Neural crest cell (in vitro differentiated cells): ENCODE measurements at places on chromosomes 4 and X.

DNA sequence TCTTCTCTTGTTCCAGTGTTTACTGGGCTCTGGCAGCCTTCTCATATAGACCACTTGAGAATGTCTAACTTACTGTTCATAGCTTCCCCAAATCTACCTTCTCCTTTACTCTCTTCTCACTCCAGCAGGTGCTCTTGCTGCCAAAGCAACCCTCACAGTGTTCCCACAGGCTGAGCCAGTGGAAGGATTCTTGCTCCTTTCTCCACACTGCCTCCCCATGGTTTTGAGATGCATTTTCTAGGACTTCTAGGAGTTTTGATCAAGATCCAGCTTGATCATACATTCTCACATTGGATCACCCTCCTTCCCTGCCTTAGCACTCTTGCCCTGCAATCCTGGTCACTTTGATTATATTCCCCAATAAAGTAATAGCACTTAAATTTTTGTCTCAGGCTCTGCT is 230.8 kb downstream of the TMEM47 start:
- DNase-seq, result no peak

DNA sequence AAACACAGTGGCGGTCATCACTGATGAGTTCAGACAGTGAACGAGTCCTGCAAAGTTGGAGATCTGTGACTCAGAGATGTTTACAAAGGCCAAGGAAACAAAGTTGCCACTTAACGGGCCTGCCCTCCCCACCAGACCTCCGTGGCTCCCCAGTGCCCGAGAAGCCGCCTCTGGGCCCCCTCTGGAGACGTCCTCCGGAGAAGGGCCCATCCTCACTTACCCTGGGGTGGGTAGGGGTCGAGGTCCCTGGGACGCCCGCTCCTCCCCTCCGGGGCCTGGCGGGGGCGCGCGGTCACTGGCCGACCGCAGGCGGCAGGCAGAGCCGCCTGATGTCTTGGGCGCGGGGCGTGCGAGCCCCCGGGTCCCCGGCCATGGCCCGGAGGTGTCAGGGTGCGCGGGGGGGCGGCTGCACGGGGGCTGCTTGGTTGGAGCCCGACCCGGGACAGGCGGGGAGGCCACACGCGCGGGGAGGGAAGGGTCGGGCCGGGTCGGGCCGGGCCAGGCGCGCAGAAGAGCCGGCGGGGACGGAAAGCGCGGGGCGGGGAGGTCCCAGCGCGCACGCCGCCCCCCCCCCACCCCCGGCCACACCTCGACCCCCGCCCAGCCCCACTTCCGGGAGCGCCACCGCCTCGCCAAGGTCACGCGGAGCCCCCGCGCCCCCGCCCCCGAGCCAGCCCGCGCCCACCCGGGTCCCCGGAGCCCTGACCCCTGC is 529 bp downstream of the DHRSX start:
- DNase-seq, result peak; percentile 57

- no peak for DNase-seq
Observed at GRCh38 chr4:78625073-78625472, 73.5 kb downstream of the ANXA3 start.

GRCh38 chr4:26330186-26330787 is 9.5 kb downstream of the RBPJ start:
- no peak for DNase-seq

- no peak for DNase-seq
Observed at GRCh38 chrX:28835991-28836390, 248.7 kb downstream of the IL1RAPL1 start.

DNA sequence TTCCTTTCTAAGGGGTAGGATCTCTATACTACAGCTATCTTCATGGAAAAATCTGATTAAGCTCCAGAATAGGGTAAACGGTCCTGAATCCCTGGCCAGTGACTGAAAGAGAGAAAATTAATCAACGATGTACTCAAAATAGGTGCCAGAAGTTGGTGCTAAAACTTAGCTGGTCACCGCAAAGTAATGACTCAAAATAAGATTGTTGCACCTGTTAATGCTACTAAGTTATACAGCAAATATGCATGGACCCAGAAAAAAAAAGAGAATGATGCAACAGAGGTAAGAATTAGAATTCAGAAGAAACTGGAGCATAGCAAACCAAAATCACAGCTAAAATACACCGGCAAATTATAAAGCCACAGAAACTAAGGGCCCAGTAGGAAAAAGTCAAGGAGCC is 239.7 kb upstream of the FAM241A start:
- DNase-seq, result no peak

- no peak for DNase-seq
Observed at GRCh38 chrX:137482136-137482535, 83.8 kb upstream of the ZIC3 start.

- DNase-seq, result no peak
Observed at GRCh38 chr4:76782837-76783236, 115.1 kb downstream of the SOWAHB start.

- DNase-seq, result no peak
Observed at GRCh38 chr4:163649557-163650091, 155.1 kb downstream of the TMA16 start.

DNA sequence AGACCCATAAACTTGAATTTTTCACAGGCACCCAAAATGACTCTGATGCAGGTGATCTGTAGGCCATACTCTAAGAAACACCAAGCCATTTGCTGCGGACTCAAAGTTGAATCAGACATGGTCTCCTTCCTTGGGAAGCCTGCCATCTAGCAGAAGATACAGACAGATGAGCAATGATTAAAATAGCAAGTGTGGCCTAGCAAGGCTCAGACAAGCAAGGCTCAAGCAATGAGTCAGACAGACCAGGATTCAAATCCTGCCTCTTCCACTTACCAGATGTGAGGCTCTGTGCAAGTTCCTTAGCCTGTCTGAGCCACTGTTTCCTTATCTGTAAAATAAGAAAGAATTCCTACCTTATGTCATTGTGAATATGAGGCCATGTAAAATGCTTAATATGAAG is 2.3 kb downstream of the CCDC149 start:
- no peak for DNase-seq

- no peak for DNase-seq
Observed at GRCh38 chr4:182187674-182188073, 55.5 kb upstream of the TENM3 start.

DNA sequence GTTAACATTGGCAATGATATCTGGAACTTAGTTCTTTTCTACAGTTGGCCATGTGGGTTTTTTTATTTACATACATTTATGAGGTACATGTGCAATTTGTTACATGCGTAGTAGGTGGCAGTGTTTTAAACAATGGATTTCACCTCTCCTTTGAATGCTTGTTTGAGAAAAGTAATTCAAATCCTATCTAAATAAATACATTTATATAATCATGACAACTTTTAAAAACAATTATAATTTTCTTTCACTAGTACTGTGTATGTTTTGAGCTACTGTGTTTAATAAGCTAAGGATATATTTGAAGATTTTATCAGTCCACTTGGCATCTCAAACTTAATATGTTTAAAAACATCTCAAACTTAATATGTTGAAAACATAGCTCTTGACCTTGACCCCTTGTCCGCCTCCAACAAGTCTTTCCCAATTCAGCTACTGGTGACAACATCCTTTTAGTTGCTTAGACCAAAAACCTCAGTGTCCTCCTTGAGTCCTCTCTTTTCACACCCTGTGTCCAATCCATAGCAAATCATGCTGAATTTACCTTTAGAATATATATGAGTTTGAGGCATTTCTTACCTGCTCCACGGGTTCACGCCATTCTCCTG is 14.5 kb downstream of the GUCY1B1 start:
- DNase-seq, result no peak

DNA sequence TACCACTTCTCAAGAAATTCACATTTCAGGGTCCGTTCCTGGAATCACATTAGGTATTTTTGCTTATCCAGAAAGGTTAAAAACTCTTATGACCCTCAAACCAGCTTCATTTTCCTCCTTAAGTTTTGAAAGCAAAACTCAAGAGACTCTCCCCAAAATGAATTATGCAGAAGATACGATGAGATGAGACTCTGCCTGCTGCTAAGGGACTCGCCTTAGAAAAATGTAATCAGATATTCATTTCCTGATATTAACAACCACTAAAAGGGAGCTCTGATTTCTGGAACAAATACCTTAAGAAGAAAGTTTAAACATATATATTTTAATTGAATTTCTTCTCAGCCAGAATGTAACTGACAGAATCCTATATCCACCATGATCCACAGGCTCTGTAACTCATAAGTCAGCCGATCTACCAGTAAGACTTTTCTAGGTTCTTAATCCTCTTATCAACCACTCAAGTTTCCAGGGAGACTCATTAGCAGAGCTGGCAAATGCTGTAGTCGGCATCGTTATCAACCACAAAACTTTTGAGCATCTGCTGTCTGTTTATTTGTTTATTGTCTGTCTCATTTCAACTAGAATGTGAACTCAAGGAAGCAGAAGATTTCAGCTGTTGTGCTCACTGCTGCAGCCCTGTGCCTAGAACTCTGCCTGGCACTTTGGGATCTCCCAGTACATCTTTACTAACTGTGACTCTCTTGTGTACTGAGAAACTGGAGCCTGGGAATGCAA is 112.5 kb downstream of the LDB2 start:
- DNase-seq, result no peak

GRCh38 chr4:52780206-52780605 is 29.0 kb upstream of the ERVMER34-1 start:
- no peak for DNase-seq

DNA sequence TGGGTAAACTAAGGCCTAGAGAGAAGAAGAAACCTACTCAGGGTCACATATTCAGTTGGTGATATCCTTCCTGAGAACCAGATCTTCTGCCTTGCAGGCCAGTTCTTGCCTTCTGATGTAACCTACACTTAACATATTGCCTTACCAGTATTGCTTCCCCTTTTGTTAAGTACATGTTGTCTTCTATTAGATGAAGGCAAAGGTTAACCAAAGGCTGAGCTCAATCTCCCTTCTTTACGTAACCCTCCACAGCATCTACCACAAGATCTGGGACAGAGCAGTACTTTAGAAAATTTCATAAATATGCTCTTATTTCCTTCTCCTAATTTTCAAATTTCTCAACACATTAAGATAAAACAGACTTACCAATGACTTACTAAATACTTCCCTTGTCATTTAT is 474.4 kb downstream of the SH2D1A start:
- no peak for DNase-seq

- DNase-seq, result peak; percentile 23
Observed at GRCh38 chr4:105895583-105896460, 551 bp downstream of the NPNT start.

DNA sequence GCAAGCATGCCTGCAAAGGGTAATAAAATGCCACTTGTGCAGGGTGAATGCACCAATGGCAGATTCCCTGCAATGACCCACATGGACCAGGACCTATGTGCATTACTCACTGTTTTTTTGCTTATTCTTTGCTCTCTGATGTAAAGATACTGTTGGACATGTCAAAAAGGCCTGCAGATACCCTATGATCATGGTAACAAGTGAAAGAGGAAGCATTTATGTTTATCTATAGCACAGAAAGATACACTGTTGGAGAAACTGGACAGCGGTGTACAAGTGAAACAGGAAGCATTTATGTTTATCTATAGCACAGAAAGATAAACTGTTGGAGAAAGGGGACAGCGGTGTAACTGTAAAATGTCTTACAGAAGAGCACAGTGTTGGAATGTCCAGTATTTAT is 127.5 kb downstream of the PAPSS1 start:
- no peak for DNase-seq

GRCh38 chr4:10079912-10080588 is 36.5 kb downstream of the WDR1 start:
- no peak for DNase-seq

DNA sequence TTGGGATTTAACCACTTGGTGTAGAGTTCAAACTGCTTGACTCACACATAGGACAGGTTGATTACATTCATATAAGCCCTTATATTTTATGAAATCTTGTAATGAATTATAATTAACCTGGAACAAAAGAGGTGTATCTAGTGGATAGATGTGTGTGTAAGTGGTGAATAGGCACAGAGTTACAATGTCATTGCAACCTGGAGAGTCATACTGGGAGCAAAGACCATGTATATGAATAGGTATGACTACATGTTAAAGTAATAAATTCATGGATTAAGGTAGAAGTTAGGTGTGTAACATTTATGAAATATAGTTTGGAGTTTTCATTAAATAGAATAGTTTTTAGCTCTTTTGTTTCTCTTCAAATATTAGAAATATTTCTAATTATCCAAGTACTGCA is 26.1 kb downstream of the RAP1GDS1 start:
- no peak for DNase-seq

GRCh38 chrX:77453190-77453589 is 6.0 kb downstream of the FGF16 start:
- no peak for DNase-seq

DNA sequence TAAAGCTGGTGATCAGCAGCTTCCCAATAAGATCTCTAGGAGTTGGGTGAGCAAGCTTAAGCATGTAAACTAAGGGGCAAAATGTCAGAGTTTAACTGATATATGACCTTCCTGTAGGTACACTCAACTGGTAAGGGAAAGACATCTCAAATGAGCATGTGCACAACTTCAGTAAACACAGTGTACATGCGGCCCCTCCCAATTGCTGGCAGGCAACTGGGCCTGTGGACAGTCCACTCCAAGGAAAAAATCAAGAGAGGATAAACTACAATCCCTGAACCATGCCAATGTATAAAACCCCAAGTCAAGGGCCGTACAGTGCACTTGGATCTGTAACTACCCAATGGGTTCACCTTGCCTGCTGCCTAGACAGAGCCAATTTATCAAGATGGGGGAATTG is 4.9 kb upstream of the NAA11 start:
- no peak for DNase-seq

GRCh38 chrX:48883729-48884128 is 13.8 kb downstream of the TIMM17B start:
- no peak for DNase-seq

- no peak for DNase-seq
Observed at GRCh38 chr4:134215620-134216344, 14.2 kb upstream of the PABPC4L start.

- DNase-seq, result no peak
Observed at GRCh38 chrX:17632942-17633341, 104.4 kb upstream of the SCML1 start.

DNA sequence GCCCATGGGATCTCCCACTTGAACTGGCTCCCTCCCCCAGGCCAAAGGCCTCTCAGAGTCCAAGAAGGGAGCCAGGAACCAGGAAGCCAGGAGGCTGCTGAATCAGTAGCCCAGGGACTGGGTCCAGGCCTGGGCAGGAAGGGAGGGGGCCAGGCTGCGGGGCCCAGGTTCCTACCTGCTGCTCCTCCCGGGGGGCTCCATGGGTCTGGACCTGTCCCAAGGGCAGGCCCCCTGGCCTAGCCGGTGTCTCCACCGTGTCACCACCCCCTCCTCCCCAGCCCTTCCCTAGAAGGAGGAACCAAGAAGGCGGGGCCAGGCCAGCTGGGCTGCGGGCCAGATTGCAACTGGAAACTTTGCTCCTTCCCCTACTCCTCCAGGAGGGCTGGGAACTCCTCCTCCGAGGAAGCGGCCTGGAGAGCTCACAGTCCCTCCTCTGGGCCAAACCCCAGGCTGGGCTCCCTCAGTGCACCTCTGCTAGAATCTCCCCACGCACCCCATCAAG is at the start of gene IQSEC2:
TSS of gene IQSEC2 (minus strand) at position 264 of the 502 bp plus-strand sequence.
- DNase-seq, result no peak

- DNase-seq, result no peak
Observed at GRCh38 chr4:33296876-33297455, 2576.8 kb downstream of the PCDH7 start.

- DNase-seq, result no peak
Observed at GRCh38 chrX:20519146-20519545, 252.4 kb upstream of the RPS6KA3 start.
